ENCODE measurements at places on chromosomes 12 and 14.
A peak's percentile ranks its signal among the peaks of the same experiment; 100 is the strongest.

DNA sequence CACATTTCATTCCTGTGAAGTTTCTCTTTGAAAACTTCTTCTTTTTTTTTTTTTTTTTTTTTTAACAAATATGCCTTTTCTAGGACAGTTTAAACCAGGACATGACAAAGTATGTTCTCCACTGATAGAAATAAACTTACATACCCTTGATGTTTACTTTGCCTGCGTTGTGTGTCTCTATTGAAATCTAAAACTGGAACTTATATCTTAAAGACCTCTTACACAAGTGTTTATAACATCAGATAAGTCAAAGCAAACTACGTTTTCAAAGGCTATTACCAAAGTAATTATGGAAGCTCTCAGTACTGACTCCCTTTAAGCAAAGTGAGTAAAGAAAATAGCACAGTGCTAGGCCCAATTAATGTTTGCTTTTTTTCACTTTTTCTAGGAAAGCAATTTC is 30.6 kb upstream of the ISM2 start:
- DNase-seq, result no peak

DNA sequence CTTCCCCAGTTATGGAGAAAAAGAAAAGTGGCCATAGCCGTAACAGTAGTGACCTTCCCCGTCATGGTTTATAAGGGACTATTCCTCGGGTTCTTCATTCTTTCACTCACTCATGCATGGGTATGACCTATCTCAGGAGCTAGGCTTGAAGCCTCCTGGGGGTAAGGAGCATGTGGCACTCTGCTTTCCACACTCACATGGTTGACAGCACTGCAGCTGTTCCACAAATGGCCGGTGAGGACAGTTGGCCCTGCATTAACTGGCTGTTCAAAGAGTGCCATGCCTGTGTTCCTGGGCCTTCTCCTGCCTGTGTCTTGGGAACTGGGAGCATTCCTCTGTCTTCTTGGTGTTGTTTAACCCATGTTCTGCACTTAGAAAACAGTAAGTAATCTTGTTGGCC is 66.2 kb upstream of the PNMA1 start:
- no peak for DNase-seq

GRCh38 chr14:30943694-30944093 is 69.3 kb downstream of the COCH start:
- no peak for DNase-seq

DNA sequence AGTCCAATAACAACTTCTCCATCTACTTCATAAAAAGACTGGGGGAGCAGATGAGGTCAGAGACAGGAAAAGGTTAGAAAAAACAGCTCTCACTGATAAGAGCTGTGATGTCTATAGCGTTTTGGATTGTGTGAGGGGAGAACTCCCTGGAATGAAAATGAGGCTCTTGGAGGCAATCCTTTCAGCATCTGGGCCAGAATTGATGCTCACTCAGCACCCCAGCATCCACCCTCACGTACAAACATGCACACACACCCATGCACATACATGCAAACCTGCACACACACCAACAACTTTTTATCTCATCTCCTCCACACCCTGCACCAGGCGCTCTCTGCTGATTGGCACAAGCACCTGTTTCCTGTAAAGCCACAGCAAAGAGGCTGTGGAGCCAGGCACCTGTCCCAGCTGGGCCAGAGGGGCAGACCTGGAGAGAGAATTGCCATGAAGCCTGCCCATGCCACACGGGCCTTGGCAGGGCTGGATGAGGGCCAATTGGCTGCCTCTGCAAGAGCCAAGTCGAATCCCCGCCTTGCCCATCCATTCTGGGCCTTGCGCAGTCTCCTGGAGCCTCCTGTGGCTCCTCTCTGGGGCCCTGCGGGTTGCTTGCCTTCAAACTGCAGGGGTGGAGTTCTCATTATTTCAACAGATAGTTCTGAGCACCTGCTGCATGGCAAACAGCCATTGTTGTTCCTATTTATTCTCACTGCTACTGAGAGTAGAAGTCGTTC is 53.1 kb downstream of the SYNE3 start:
- peak; percentile 25 for DNase-seq
